ENCODE measurements at places on chromosomes 7 and 10.

DNA sequence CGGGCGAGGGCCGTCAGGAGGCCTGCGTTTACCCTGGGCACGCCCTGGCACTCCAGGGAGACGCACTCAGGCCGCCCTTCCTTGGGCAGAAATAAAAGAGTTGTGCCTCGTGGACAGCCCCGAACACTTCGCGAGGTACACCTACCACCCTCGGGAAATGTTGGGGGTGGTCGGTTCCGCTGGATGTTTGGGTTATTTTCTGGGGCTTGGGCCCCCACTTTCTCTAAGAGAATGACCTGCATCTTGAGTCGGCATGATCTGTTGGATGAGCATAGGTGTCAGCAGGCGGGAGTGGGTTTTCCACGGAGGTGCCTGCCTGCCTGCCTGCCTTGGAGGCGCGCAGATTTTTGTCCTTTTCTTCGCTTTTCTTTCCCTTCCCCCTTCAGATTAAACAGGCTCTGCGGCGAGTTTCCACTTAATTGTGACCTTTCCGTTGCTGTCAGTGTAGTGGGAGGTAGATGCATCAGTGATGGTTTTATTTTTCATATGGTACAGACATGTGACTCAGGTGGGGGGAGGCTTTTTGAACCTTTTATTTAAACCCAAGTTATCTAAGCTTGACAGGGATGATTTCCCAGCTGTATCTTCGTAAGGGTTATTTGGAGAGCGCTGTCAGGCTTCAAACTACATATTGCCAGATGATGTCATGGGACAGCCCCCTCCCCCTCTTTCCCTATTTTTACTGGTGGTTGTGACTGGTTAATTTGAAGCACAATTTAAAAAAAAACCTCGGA lies 661 bp downstream of the HECTD2 start:
- DNase-seq = peak; percentile 81

DNA sequence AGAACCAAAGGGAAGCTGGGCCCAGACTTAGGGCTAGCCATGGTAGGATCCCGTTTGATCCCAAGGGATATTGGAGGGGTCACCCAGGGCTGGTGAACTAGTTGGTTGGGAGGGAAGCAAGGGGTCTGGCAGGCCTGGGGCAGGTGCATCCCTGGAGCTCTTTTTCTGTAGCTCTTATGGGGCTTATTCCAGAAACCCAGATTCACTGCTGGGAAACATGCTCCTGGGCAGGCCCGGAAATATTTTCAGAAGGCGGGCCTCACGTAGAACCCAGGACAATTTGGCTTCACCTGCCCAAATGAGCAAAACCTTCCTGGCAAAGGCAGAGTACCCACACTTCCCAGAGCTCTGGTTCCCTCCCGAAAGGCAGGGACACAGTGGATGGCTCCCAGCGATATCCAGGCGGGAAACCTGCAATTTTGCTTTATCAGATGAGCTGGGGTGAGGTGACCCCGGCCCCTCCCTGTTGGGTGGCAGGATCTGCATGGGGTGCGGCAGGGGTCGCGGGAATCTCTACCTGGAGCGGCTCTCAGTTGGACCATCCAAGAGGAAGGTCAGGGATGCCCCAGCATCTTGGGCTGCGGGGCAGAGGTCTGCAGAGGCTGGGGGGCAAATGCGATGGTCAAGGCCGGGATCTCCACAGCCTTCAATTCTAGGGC lies 533.9 kb downstream of the TCERG1L start:
- DNase-seq = no peak

DNA sequence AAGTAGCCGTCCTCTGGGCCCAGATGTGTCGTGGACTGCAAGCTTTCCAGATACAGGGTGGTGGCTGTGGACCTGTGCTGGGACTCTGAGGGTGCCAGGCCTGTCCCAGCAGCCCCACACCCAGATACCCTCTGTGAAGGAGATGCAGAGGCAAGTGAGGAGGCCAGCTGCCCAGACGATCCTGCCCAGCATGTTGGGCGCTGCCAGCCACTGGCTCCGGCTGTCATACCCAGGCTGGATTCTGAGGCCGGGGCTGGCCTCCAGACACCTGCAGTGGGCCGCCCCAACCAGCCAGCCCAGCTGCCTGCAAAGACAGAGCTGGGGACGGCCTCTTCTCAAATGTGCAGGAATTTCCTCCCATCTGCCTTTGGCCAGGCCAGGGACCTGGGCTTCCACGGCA lies 39.1 kb upstream of the EBF3 start:
- DNase-seq = no peak

- DNase-seq = no peak
These were observed 46.0 kb upstream of the PODXL start for GRCh38 chr7:131602304-131602993.

- no peak for DNase-seq
These were observed 53.8 kb upstream of the SEC61G start for GRCh38 chr7:54812756-54813322.

GRCh38 chr10:88186335-88186734 lies 322.9 kb downstream of the PTEN start:
- DNase-seq = no peak

- no peak for DNase-seq
These were observed 2.7 kb upstream of the COMTD1 start for GRCh38 chr10:75238182-75239095.

DNA sequence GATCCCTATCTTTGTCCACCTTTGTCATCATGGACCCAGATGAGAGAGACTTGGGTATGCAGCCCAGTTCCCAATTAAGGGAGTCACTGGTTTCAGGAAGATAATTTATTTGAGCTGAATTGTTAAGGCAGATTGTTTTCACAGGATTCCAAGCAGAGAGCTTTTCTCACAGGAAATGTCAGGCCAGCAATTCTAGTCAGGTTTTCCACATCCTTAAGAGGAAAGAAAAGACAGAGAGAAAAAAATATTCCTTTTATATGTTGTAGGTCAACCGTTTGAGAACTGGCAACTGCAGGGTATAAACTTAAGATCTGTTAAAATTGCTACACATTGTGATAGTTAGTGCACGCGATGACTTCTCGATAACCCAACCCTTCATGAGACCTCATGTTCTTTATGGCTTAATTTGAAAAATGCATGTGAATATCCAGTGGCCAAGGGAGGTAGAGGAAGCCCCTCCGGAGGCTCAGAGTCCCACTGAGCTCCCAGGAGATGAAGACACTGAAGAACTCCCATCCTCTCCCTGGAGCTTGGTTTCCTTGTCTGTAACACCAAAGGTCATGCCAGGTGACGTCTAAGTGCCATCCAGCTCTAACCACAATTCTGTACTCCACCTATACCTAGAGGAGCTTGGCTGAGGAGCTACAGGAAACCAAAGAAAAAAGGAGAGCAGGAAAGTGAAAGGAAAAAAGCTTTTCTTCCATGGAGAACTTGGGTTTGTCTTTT lies 45.6 kb downstream of the MINDY4 start:
- no peak for DNase-seq

DNA sequence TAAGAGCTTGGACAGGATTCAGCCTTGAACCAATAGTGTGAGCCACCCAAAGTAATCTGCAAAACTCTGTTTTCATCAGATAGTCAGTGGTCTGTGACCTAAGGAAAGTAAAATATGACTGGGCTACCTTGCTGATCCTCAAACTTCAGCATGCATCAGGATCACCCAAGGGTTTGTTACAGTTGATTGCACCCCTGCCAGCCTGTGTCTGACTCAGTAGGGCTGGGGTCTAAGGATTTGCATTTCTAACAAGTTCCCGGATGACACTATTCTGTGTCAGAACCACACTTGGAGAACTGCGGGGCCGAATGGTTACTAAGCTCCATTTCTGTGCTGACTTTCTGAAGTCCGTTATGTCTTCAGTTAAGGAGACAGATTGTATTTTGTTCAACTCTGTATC lies 40.6 kb upstream of the TSPAN13 start:
- no peak for DNase-seq

DNA sequence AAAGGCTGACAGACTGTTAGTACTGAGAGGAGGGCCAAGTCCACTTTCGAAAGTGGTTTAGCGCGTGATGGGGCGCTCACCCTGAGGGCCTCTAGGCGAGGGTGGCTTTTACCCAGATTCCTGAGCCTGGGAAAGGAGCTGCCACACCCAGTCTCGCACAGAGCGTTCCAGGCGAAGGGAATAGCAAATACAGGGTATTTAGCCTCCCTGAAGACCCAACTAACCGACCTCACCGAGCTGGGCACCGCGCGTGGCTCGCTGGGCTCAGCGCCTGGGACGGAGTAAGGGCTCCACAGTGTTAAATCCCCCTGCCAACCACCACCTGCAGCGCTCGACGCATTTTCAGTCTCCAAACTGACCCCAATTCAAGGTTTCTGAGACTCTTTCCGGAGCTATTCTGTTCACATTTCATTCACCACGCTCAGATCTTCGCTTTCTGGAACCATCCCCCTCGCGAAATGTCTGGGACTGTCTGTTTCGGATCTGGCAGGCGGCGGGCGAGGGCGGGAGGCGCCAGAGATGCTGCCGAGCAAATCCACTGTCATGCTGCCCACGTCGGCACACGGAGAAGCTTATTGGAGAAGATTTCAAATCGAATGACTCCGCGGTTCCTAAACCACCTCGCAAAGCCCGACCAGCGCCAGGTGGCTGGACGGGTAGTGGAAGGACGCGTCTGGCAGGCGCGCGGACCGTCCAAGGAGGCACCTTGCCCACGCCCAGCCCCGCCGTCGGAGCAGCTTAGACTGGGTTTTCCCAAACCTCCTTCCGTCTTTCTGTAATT lies 1.4 kb upstream of the OSBPL3 start:
- DNase-seq = peak; percentile 72

DNA sequence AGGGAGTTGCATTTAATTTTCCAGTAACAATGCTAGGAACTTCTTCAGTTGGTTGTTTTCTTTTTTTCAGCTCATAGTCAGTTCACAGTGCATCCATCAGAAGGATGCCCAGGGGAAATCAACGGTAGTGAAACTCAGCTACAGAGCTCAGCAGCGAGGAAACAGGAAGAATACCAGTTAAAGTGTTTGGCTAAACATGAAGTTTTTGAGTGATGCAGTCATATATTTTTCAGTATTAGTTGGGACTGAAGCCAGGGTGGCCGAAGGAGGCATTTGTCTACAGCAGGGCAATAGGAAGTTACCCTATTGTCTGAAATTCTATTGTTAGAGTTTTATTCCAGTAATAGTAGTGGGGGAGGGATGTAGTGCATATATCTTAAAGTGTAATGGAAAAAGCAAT lies 45.3 kb upstream of the MALRD1 start:
- DNase-seq = no peak

DNA sequence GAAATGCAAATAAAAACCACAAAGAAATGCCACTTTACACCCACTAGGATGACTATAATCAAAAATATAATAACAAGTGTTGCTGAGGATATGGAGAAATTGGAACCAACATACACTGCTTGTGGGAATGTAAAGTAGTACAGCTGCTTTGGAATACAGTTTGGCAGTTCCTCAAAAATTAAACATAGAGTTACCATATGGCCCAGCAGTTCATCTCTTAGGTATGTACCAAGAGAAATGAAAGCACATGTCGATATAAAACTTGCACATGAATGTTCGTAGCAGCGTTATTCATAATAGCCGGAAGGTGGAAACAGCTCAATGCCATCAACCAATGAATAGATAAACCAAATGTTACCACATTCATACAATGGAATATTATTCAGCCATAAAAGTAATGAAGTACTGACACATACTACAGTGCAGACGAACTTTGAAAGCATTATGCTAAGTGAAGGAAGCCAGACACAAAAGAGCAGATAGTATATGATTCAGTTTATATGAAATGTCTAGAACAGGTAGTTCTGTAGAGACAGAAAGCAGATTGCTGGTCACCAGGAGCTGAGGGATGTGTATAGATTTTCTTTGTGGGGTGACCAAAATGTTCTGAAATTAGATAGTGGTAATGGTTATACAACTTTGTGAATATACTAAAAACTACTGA lies 12.4 kb downstream of the BCAP29 start:
- no peak for DNase-seq

DNA sequence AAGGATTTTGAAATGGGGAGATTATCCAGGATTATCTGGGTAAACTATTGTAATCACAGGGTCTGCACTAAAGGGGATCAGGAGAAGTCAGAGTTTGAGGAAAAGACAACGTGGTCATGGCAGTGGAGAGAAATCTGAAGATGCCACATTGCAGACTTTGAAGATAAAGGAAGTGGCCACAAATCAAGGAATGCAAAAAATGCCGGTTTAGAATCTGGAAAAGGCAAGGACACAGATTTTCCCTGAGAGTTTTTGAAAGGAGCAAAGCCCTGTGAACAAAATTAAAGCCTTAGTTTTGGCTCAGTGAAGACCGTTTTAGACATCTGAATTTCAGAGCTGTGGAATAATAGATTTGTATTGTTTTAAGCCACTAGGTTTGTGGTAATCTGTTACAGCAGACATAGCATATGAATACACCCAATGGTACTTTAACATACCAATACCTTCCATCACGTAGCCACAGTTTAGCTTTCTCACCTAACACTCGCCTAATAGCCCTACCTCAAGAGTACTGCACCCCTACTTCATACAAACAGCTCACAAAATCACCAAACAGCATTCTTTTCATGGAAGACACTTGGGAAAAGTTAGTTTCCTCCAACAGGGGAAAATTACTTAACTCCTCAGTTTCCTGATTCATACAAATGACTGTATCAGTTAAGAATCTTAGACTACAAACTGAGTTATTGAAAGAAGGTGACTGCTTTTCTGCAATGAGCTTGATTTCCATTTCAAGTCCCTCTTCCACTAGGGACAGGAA lies 446.5 kb downstream of the INHBA start:
- no peak for DNase-seq

All from suppressor macrophage treated with lipopolysaccharide for 1 hour (primary cell).